COR-L47 (cell line): ENCODE measurements at places on chromosomes 4 and X.

- no peak for DNase-seq
Observed at GRCh38 chrX:126824338-126825007, 4.9 kb downstream of the PRR32 start.

- no peak for DNase-seq
Observed at GRCh38 chr4:185840201-185840600, 28.2 kb upstream of the SORBS2 start.

DNA sequence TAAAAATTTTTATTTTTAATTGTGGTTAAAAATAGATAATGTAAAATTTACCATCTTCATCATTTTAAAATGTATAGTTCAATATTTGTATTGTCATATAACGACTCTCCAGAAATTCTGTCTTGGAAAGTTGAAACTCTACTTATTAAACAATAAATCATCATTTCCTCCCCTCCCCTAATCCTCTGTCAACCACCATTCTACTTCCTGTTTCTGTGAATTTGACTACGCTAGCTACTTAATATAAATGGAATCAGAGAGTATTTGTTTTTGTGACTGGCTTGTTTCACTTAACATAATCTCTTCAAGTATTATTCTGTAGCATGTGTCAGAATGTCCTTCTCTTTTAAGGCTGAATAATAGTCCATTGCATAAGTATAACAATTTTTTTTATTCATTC is 729.0 kb upstream of the AADAT start:
- no peak for DNase-seq

GRCh38 chr4:108738003-108738706 is 24.7 kb downstream of the ETNPPL start:
- DNase-seq = no peak

- no peak for DNase-seq
Observed at GRCh38 chrX:69844636-69845035, 205.1 kb downstream of the AWAT2 start.

DNA sequence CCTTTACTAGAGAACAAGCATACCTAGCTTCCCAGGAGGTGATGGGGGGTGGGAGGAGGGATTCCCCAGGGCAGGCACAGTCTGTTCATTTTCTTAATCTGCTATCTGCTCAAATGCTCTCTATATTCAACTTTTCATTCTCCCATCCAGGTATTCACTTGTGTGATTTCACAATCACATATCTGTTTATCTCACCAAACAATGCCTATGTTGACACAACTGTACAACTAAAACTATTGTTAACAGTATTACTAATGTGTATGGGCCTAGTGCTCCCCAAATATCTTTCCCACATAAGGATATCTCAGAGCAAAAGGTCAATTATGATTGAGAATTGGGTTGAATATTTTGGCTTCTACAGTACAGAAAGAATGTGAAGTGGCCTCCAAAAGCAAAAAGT is 210.8 kb downstream of the IQCM start:
- DNase-seq = no peak

GRCh38 chr4:76448211-76448610 is 13.2 kb downstream of the SHROOM3 start:
- DNase-seq = no peak

DNA sequence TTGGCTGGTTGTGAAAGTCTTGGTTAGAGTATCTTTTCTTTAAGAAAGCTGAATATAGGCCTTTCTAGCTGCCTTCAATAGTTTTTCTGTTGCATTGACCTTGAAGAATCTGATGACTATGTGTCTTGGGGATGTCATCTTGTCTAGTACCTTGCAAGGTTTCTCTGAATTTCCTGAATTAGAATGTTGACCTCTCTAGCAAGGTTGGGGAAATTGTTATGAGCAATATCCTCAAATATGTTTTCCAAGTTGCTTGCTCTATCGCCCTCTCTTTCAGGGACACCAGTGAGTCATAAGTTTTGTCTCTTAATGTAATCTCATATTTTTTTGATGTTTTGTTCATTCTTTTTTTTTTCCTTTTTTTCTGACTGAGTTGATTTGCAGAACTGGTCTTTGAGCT is 194.7 kb downstream of the RAB28 start:
- no peak for DNase-seq

DNA sequence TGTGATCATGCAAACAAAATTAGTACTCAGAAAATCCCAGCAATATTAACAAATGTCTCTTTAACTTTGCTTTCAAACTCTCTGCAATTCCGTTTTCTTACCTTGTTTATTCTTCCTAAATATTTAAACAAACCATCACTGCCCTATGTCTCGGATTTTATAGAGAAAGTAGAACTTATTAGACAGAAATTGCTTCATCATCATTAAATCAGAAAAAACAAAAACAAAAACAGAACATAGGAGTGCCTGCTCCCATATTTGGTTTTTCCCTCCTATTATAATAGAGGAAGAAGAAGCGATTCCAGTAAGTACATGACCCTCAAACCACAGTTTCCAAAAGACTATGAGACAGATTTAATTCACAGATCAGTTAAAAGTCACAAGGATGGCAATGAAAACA is 1228.0 kb downstream of the RPA4 start:
- no peak for DNase-seq

DNA sequence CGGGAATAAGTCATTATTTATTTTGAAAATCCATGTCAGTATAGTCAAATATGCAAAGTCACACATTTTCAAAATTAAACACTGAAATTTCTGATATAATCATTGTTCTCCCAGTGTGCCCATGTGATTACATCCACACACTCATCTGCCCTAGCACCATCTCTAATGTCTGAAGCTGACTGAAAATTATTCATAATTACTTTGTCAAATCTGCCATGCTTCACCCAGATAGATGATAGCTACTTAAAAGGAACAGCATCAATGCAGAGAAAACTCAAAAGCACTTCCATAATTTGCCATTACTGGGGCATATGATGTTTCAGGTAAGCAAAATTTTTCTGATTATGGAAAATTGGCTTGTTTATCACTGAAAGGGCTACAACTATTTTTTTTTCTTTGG is 1433.3 kb upstream of the IGFBP7 start:
- DNase-seq = no peak

DNA sequence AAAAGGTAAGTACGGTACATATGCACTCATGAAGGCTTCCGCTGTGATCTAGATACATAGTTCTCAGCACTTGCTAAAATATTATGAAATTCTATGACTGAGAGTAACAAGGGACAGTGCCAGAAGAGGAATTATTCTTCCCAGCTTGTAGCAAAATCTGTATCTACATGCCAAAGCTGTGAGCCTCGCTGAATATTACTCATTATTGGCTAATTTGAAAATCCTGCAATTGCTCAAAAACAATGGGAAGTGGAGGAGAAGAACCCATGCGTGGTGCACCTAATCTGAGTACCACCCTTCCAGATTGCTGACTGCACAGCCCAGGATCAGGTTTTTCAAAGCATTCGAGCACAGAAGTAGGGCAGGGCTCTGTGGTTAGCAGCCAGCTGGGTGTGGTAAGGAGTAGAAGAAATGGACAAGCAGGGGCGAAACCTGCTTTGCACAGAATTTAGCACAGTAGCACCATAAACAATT is 17.4 kb upstream of the PDCL2 start:
- DNase-seq = no peak

DNA sequence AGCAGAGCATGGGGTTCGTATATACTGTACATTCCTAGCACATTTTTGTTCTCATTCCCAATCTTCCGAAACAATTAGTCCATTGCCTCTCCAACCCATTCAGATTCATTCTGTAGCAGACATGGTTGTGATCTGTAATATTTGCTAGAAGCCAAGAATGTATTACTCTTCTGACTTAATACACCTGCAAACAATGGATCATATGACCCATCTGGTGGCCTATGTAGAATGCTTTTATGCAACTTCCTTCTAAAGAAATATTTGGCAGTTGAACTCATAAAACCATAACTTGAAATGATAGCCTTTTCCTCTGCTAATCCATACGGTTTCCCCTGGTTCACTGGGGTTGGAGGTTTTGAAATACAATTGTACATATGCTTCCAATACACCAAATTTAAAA is 32.8 kb upstream of the SGMS2 start:
- DNase-seq = no peak

GRCh38 chr4:39626261-39626660 is 12.4 kb downstream of the SMIM14 start:
- DNase-seq = no peak

DNA sequence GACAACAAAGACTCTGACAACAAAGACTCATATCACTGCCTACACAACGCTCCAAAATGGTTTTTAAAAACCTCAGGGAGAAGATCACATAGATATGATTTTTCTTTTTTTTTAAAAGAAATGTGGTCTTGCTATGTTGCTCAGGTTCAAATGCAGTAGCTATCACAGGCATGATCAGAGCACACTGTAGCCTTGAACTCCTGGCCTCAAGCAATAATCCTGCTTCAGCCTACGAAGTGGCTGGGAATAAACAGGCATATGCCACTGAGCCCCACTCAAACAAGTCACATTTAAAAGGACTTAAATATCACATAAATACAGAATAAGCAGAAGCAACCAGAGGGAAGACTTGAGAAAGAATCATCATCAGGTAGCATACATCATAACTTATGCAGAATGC is 14.7 kb downstream of the DHX15 start:
- DNase-seq = no peak

DNA sequence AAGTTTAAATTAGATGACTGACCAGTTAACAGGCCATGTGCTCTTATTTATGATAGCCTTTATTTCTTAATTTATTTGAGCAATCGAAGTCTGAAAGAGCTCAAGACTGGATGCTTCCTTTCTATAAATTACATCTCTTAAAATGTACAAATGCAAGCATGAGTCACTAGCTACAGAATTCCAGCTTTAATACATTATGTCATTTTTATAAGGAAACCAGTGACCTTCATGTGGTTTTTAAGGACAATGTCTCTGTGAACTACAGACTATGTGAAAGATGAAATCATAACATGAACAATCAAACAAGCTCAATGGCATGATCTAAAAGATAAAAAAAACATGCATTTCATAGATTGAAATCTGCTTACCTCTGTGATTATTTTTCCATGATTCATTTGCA is 15.4 kb downstream of the HTR2C start:
- DNase-seq = no peak

GRCh38 chr4:96916711-96917110 is 1076.8 kb downstream of the PDHA2 start:
- DNase-seq = no peak

DNA sequence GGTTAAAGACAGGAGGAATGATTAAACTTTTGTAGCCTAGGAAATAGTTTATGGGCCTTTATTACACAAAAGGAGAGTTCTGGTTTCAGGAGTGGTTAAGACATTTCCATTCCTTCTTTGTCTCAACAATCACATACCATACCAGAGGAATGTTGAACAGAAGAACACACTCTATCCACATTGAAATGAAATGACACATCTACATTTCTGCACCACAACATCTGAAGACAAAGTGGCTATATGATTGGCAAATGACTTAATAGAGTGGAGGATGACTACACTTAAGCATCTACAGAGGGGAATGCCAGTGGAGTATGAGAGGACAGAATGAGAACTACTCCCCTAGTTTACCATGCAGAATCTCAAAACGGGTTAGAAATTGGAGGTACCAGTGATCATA is 8.0 kb downstream of the CYP2U1 start:
- no peak for DNase-seq

- peak; percentile 56 for DNase-seq
Observed at GRCh38 chr4:107863850-107864371, 39.2 kb downstream of the SGMS2 start.

- DNase-seq = no peak
Observed at GRCh38 chrX:69062493-69062892, 102.8 kb downstream of the PJA1 start.

GRCh38 chr4:141159027-141159426 is 25.8 kb upstream of the RNF150 start:
- DNase-seq = no peak

- DNase-seq = no peak
Observed at GRCh38 chrX:152024710-152025109, 50.2 kb upstream of the GABRE start.

GRCh38 chr4:183038436-183038835 is 60.6 kb upstream of the WWC2 start:
- DNase-seq = no peak

DNA sequence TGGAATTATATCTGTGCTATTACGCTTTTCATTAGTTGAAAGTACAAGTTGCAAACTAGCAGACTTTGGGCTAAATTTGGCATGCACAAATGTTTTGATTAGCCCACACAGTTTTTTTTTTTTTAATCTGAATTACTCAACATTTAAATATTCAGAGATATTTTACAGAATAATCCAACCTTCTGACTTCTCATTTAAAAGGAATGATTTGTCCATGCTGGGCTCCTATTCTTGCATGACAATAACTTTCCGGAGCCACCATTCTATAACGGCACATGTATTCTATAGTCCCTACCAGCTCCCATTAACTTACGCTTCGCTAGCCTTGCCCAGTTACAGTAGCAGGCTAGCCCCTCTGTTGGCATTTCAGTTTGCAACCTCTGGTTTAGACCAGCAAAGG is 219.3 kb upstream of the FTHL17 start:
- no peak for DNase-seq

DNA sequence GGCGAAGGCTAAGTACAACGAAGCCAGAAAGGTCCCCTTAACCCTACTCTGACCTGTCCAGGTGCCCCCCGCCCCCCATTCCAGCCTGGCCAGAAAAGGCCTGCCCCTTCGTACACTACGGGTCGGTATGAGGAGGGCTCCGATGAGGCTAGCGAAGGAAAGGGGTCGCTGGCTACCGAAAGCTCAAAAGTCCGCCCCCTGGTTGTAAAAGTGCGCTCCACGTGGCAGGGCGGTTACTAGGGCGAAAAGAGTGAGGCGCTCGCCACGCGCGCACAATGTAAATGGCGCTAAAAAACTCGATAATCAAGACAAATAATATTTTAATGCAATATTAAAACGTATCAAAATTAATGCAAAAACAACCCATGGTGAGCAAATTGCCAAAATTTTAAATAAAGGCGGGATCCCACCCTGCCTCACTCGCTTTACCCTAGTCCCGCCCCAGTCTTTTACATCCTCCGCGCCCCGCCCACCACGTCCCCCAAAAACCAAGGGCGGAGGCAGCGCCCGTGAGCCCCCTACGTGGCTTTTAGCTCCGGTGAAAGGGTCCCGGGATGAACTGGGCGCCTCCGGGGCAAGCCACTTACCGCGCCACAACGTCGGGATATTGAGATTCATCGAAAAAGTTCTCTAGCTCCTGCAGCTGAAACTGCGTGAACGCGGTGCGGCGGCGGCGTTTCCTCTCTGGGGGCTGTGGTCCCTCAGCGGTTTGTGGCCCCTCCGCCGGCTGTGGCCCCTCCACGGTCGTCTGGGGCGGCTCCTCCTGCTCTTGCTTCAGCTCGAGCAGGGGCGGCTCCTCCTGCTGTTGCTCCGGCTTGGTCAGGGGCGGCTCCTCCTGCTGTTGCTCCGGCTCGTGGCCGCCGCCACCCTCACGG is 929 bp downstream of the ESX1 start:
- DNase-seq = no peak

DNA sequence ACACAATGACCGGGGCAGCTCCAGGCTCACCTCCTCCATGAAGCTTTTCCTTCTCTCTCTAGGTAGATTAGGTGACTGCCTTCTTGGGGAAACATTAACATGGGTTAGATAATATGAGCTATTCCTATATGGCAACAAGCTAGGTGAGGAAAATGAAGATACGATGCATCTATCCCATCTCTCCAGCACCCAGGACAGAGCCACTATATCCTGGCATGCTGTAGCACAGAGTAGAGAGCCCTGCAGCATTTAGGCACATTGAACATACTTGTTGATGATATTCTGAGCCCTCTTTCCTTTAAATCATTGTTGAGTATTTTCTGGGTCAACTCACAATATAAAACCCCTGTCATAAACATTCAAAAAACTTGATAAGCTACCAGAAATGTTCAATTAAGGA is 494.2 kb upstream of the MAGEB2 start:
- DNase-seq = no peak
